ENCODE measurements at places on chromosomes 2 and 18.

DNA sequence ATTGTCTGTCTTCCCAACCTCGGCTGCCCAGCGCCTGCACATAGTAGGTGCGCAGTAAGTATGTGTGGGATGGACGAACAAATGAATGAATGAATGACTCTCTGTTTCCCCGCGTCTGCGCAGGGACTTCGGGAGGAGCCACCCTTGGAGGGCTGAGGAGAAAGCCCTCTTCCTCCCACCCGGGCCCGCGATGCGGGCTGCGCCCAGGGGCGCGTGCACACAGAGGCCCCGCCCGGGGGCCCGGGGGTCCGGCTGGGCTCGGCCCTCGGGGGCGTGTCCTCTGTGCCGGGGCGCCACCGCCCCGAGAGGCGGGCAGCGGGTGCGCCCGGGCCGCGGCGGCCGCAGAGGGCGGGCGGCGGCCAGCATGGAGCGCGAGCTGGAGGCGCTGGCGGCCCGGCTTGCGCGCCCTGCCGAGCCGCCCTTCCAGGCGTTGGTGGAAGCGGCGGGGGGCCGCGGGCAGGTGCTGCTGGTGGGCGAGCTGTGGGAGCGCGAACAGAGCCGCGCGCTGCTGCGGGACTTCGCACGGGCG, at the start of gene C2orf72:
TSS of gene C2orf72 (plus strand) at position 322 of the 529 bp plus-strand sequence. CDS start at position 365, 43 bp downstream.
- no peak for DNase-seq

DNA sequence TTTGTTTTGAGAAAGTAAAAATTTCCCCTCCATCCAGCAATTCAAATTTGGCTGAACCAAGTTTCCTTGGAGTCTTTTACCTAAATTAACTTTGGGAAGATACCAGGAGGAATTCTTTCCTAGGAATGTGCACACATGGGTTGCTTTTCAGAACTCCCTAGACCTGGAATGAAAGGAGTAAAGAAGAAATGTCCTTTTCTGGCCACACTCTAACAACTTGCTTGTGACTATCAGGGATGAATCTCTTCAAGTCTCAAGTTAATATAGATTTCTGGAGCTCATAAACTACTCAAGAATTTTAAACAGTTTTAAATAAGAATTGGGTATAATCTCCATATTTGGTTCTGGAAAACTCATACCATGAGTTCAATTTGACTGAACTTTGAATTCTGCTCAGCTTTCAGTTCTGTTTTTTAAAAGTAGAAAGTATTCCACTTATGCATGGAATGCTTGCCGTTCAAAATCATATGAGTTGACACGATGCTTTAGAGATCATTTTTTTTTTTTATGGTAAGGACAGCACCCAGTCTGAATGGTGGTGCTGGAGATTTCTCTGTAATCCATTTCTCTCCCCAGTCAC, 7.7 kb downstream of the RASGRP3 start:
- DNase-seq: no peak

- no peak for DNase-seq
These were observed 89.0 kb upstream of the RBMS1 start for GRCh38 chr2:160582490-160583145.

DNA sequence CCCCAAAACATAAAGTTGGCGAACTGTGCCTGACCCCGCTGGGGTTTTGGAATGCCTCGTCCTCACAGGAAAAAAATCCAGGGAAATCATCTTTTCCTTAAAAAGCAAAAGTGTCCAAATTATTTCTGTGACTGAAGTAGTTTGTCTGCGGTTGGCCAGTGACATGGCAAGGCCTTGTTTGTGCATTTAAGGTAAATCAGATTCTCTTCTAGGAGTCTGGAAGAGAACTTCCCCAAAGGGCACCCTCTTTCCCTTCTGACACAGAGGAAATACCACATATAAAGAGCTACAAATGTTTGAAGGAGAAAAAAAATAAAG, 737 bp upstream of the CYB5A start:
- DNase-seq: no peak

DNA sequence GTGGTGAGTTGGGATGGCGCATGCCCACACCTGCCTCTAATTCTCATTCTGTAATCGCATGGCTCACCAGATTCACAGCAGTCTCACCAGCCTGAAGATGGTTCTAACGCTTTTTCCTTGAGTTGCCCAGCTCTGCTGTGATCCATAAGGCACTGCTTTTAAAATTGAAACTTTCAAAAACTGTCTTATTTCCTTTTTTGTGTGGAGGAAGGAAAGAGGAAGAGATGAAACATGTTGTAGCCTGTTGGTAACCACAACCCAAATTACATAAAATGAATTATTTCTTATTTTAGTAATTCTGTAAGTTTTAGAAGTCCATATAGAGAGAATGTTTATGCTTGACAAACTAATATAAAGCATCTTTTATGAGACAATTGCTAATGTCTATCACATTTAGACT, 165.4 kb downstream of the RBM43 start:
- DNase-seq: no peak

- DNase-seq: no peak
These were observed 38.0 kb downstream of the RHBDD1 start for GRCh38 chr2:226873826-226874225.

- no peak for DNase-seq
These were observed 238.0 kb upstream of the COPS8 start for GRCh38 chr2:236847538-236848263.

GRCh38 chr2:17813010-17813741, 3.1 kb upstream of the MSGN1 start:
- DNase-seq: no peak
